ENCODE measurements at places on chromosomes 2 and 18.

- no peak for DNase-seq
Observed at GRCh38 chr18:67509741-67510391, 6.7 kb downstream of the DSEL start.

DNA sequence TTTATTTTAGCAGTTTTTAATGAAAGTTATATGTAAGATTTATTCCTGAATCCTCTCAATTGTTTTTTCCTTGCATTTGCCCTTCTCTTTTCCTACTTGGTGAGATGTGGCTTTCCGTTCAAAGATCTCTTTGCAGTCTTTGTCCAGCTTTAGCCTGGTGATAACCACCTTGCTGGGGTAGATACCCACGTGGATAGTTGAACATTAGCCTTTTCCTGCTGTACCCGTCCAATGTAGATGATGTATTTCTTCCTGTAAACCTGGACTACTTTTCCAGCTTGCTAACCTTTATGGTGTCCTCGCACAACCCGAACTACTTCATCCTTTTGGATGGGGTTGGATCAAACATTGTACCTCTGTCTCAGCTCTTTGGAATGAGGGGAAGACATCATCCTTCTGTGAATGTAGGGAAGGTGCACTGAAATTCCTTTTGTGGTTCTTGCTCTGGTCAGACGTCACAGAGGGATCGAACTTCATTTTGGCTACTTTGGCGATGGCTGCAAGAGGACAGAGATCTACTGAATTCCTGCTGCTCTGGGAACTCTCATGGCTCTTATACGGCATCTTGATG, 293.2 kb upstream of the EPAS1 start:
- no peak for DNase-seq

GRCh38 chr2:231347638-231348037, 47.9 kb upstream of the B3GNT7 start:
- no peak for DNase-seq

DNA sequence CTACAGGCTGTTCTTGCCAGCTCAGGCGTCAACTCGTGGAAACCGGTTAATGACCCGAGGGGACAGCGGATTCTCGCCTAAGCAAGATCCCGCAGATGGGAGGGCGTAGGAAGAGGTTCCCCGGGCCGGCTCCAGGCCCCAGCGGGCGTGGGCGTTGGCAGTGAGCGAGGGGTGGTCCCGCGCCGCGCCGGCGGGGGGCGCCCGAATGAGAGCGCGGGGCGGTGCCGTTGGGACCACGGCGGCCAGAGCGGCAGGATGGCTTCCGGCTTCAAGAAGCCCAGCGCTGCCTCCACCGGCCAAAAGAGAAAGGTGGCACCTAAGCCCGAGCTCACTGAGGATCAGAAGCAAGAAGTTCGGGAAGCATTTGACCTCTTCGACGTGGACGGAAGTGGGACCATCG, at the start of gene CETN1:
CETN1 (plus strand) TSS at position 227 of the 400 bp plus-strand sequence; CDS start at position 256, 29 bp downstream.
- DNase-seq = no peak

GRCh38 chr2:223712642-223713041, 110.5 kb upstream of the SCG2 start:
- DNase-seq = no peak

GRCh38 chr2:171836146-171836910, 57.7 kb downstream of the SLC25A12 start:
- DNase-seq = no peak

DNA sequence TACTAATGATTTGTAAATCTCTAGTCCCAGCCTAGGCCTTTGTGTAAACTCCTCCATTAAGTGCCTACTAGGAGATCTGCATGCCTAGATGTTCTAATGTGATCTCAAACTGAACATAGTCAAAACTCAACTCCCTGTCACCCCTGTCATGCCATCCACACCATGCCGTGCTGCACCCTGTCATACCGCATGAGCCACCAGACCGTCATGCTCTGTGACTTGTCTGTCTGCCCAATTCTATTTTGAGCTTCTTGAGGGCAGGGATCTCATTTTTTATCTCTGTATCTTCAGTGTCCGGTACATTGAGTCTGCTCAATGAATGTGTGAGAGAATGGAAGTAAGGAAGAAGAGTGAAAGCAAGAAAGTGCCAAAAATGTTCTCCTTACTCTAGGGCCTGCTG, 35.5 kb downstream of the GREB1L start:
- DNase-seq = no peak

DNA sequence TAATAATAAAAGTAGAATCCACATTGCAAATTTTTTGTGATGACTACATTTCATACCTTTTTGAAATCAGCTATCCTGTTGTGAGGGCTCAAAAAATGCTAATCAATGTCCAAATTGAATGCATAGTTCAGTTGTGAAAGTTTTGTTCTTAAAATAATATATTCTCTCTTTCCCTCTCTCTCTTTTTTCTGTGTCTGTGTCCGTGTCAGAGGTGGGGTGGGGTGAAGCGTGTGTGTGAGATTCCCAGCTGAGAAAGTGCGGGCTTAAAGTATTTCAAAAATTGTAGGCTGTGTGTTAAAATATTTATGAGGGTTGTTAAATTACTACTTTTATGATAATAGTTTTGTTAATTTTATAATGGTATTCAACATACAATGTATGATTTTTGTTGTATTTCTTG, 388.0 kb upstream of the LRRTM4 start:
- DNase-seq = no peak

DNA sequence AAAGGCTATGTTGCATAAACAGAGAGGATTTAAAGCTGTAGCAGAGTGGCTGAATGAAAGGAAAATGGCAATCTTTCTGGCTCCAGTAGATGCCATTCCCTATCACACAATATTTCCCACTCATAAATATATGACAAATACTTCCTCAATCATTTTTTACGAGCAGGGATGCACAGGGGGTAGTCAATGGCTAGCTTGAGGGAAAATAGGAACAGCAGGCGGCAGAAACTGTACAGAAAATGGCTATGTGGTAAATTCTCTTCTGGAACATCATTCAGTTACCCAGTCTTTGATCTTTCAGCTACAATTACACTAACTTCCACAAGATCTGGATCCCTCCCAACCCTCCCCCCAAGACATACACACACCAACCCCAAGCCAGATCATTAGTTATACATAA, 127.2 kb downstream of the OLA1 start:
- no peak for DNase-seq

Data from stimulated activated CD4-positive, alpha-beta T cell treated with anti-CD3 and anti-CD28 coated beads, Interleukin-15, amount 100 ng/mL, for 1 hour (primary cell).